ENCODE measurements at places on chromosomes 1 and 21. TPM values are rescaled to one million over a fixed set of nuclear protein-coding genes. Genes with fewer than 3 reads are reported as not detected.

Gene ADARB1
- 22.6 TPM for total RNA-seq

Gene C1QA
- total RNA-seq, result not detected

Gene VASH2
- total RNA-seq, result not detected

Gene ZNF683
- not detected for total RNA-seq

Gene SRGAP2
- total RNA-seq, result 51.1 TPM

Gene KRTAP24-1
- total RNA-seq, result not detected

Gene SLAMF8
- not detected for total RNA-seq

Gene MROH7
- 0.51 TPM for total RNA-seq

Gene CLCA1
- total RNA-seq, result not detected

Gene MEAF6
- 117 TPM for total RNA-seq

Gene SLC45A1
- 0.97 TPM for total RNA-seq

Gene KCNT2
- total RNA-seq, result 0.76 TPM
